ENCODE measurements at places on chromosomes 11 and 22. TPM values are rescaled to one million over a fixed set of nuclear protein-coding genes. Genes with fewer than 3 reads are reported as not detected.

H19 gene
- total RNA-seq = 0.62 TPM

DERL3 gene
- 5.0 TPM for total RNA-seq

PHF21B gene
- 17.7 TPM for total RNA-seq

CARD18 gene
- total RNA-seq = not detected

OR4D9 gene
- not detected for total RNA-seq

PNPLA2 gene
- 28.7 TPM for total RNA-seq

F2 gene
- 0.33 TPM for total RNA-seq

RAB38 gene
- 20.4 TPM for total RNA-seq

ACR gene
- 0.07 TPM for total RNA-seq

- peak; percentile 54 for DNase-seq
Observed at GRCh38 chr11:45924036-45924915, 1.8 kb downstream of the LARGE2 start.

DNA sequence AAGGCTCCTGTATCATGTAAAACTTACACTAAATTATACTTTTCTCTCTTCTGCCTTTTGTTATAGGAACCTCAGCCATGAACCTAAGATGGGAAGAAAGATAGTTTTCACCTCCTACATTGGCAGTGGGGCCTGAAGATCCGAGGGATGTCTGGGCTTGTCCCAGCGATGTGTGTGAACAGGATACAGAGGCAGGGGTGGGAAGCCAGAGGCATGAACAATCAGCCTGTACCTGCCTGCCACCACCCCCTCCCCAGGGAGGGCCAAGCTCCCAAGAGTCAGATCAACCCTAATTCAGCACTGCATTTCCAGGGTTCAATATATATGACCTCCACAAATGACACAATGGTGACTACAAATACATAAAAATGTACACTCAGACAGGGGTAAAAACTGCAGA, 9.4 kb downstream of the KIAA0930 start:
- DNase-seq = peak; percentile 20

DNA sequence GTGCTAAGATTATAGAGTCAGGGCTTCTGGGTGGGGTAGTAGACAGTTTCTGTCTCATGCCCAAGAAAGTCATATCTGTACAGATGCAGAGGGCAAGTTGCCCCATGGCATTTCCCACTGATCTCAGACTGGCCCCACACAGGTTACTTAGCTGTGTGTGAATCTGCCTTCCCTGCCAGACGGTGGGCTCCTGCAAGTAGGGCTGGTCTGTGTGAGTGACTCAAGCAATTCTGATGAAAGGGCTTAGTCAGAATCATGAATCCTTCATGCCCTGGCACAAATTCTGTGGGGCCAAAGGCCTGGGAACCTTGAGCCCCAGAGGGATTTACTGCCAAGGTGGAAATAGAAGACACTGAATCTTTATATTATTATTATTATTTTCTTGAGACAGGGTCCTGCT, 30.4 kb downstream of the USH1C start:
- no peak for DNase-seq

GRCh38 chr11:64278576-64279190, 5.8 kb downstream of the BAD start:
- DNase-seq = no peak

DNA sequence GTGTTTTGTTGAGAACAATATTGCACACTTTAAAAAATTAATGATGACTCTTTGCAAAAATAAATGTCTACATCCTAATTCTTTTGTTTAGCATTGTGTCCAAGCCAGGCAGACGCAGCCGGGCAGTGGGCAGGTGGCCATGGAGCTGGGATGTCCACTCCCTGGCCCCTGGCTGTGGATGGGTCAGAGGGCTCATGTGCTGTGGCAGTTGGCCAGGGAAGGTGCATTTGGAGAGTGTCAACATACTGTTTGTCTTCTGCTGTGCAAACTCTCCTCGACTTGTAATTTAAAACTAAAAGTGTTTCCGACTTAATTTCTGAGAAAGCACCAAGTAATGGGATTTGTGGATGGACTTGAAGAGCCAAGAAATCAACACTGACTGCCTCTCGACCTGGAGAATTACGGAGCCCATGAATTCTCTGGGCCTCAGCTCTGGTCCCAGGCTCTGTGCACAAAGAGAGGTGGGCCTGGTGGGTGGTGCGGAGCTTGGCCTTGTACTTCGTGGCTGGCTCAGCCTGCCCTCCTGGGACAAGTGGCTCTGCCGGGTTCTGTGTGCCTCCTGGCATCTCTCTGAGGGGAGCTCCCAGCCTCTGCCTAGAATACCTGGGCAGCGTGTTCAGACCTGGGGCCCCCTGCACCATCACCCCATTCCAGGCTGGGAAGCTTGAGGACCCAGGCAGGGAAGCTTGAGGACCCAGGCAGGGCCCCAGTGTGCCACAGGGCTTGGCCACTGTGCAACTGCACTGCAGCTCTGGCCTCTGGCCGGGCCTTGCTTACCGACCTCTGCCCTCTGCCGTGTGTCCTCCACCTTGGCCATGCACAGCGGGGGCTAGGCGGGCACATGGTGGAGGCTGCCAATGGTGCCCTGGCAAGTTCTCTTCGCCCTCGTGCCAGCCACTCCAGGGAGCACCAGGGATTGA, 46.4 kb downstream of the RTN4R start:
- DNase-seq = no peak

DNA sequence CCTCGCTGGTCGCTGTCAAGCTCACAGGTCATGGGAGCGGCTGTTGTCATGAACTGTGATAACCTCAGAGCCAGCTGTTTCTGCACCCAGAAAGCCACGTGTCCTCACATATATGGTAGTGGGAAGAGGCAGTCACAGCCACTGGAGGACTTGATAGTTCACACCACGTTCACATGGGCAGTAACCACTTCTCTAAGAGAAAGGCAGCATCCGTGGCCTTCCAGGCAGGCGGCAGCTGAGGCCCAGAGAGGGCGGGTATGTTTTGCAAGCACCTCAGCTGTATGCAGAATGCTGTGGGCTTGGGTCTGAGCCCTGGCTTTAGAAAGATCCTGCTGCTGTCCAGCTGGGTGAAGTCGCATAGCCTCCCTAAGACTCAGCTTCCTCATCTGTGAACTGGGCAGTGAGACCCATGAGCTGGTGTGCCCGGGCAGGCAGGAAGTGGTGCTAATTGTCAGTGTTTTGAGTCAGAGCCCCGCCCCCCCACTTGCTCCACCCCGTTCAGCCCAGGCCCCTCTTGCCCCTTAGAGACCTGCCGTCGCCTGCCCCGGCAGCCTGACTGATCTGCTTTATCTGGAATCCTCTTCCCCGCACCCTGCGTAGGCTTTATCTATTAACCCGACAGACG, 13.3 kb downstream of the TTC38 start:
- peak; percentile 43 for DNase-seq

DNA sequence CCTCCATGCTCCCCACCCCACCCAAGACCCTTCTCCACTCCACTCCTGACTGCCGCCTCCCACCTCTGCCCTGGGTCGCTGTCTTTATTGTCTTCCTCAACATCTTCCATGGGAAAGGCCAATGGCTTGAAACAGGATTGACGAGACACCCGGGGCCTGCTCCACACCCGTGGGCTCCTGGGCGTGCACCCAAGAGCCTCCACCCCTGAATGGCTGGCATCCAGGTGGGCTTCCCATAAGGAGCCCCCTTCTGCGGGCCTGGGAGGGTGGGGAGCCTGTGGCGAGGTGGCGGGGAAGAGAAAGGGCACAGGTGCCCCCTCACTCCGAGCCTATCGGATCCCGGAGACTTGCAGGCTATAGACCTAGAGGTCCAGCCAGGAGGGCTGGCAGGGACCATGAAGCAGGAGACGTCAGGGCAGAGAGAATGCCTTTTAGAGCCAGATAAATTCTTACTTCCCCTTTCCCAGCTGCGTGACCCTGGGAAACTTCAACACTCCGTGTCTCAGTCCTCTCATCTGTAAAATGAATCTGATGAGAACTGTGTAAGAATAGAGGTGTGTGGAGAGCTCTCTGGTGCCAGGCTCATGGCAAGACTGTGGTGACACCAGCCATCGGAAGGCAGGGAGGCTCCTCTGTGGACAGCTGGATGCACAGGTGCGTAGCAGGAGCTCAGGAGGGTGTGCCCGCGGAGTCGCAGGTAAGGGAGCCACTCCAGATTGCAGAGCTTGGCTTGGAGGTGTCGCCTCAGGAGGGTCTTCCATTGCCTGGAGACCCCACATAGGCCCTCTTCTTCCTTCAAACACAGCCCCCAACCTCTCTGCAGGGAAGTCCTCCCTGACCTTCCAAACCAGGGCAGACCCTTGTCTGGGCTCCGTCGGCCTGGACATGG, 53.9 kb downstream of the SMIM38 start:
- peak; percentile 30 for DNase-seq

DNA sequence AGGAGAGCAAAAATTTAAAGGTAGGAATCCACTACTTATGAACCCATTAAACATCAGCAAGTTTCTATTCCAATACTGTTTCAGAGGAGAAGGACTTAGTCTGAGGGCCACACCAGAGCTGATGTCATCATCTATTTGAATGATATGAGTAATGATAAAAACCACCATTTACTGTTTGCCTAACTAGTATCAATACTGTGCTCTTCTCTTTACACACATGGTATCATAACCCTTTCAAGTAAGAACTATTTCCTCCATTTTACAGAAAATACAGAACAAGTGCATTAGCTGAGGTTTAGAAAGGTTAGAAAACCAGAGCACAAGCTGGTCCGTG, 651.3 kb upstream of the KIRREL3 start:
- DNase-seq = no peak

DNA sequence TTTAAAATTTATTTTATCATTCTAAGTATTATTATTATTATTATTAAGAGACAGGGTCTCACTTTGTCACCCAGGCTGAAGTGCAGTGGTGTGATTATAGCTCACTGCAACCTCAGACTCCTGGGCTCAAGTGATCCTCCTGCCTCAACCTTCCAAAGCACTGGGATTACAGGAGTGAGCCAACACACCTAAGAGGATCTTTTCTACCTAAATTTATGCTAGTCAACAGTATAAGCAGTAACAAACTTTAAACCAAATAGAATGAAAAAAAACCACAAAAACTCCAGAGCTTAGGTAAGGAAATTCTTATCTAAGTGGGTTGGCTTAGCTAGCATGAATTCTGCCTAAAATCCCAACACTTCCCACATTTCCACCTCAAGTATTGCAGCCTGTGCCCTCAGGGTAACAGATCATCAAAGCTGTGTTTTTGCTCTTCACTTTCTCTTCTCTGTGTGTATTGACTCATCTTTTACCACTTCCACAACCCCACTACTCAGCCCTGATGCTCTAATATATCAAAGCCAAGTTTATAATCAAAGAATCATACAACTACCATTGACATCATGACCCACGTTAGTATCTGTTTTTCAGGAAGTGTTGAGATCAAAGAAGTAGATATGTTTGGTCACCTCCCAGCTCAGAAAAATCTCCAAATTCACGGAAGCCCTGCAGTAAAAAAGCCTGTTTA, 93.7 kb upstream of the SPON1 start:
- no peak for DNase-seq

DNA sequence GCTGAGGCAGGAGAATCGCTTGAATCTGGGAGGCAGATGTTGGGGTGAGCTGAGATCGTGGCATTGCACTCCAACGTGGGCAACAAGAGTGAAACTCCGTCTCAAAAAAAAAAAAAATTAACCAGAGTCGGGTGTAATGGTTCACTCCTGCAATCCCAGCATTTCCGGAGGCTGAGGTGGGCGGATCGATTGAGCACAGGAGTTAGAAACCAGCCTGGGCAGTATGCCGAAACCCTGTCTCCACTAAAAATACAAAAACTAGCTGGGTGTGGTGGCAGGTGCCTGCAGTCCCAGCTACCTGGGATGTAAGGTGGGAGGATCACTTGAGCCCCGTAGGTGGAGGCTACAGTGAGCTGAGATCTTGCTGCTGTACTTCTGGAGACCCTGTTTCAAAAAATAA, 1.5 kb downstream of the RANGAP1 start:
- DNase-seq = no peak

DNA sequence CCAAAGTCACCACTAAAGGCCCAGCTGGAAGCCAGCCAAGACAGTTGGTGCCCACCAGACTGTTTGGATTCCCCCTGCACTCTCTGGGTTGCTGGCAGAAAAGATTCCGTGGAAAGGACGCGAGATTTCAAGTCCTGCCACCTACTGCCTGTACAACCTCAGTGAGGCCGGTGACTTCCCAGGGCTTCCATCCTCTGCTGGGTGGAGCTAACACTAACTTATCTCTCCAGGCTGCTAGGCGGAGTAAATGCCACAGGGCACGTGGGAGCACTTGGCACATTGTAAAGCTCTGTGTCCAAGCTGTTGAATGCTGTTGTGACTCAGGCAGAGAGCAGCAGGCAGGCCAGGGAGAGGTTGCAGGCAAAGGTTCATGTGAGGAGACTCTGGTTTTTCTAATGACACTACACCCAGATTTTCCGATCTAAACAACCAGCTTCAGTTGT, 50.9 kb upstream of the CDON start:
- no peak for DNase-seq

DNA sequence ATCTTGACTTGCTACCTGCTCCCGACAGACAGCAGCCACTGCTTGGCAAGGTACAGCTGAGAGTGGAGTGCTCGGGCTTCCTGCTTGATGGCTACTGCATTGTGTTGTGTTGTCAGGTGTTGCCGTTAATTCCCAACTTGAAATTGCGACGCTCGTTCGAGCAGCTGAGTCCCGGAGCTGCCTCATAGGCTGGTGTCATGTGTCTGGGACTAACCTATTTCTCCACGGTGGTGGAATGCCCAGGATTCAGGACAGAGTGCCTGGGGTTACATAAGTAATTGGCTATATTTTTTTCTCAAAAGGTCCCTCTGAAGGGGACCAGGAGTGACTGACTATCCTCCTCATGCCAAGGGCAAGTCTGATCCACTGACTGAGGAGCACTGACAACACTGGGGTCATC, 18.5 kb downstream of the COMMD9 start:
- DNase-seq = no peak

GRCh38 chr11:104075706-104076105, 39.3 kb downstream of the DDI1 start:
- DNase-seq = no peak

DNA sequence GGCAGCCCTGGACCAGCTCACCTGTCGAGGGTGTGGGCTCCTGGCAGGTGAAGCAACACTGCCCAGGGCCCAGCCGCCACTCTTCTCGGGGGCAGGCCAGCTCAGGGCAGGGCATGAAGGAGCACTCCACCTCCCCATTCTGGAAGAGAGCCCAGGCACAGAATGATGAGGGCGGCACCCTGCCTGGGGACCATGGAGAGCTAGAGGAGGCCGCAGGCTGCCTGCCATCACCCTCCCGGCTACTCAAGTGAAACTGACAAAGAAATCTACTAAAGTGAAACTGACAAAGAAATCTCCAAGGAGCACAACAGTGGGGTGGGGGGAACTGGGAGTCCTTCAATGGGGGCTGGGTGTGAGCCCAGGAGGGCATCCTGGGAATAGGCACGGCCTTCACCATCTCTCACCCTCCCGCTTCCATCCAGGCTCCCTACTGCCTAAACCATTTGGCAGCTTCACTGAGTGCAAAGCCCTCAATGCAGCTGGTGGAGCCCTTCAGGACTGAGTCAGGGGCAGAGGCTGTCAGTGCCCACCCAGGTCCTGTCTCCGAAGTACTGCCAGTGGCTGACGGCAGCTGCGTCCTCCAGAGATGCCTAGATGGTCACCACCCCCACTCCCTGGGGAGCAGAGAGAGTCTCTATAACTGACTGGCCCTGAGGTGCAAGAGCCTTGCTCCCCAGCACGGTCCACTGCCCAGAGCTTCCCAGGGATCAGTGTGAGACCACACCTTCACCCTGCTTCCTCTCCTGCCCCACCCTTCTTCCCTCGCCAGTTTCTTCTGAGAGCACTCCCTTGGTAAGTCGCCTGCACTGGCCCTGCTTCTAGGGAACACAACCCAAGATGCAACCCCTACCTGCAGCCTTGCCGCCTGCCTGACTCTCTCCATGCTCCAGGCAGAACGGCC, 21.7 kb downstream of the VWCE start:
- DNase-seq = no peak
